Stimulated activated CD4-positive, alpha-beta T cell treated with anti-CD3 and anti-CD28 coated beads, Interleukin-1b, Interleukin-23, amount 100 ng/mL, for 48 hours (primary cell): ENCODE measurements at places on chromosomes 2 and 18.

- DNase-seq: no peak
Observed at GRCh38 chr2:152407204-152407721, 72.3 kb downstream of the FMNL2 start.

DNA sequence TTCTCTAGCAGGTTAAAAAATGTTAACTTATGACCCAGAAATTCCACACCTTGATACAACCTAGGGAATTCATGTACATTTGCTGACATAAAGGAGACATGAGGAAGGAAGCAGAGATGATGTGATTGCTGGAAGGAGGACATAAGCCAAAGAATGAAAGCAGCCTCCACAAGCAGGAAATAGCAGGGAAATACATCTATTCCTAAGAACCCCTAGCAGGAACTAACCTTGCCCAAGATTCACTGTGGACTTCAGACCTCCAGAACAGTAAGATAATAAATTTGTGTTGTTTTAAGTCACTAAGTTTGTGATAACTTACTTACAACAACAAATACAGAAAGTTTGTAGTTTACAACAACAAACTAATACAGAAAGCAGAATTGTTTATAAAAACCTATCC, 4.6 kb upstream of the DSG4 start:
- DNase-seq: no peak

DNA sequence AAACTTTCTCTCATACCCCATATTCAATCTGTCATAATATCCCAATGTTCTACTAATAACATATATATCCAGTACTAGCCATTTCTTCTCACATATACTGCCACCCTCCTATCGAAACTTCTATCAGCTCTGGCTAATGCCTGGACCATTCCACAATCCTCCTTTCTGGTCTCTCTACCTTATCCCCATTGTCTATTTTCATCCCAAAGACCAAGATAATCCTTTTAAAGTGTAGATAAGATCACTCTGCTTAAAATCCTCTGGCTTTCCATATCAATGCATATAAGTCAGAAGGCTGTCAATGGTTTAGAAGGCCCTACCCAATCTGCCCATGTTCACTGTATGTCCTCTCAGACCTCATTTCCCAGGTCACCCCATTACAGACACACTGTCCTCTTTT, 229.6 kb downstream of the ZEB2 start:
- DNase-seq: no peak

DNA sequence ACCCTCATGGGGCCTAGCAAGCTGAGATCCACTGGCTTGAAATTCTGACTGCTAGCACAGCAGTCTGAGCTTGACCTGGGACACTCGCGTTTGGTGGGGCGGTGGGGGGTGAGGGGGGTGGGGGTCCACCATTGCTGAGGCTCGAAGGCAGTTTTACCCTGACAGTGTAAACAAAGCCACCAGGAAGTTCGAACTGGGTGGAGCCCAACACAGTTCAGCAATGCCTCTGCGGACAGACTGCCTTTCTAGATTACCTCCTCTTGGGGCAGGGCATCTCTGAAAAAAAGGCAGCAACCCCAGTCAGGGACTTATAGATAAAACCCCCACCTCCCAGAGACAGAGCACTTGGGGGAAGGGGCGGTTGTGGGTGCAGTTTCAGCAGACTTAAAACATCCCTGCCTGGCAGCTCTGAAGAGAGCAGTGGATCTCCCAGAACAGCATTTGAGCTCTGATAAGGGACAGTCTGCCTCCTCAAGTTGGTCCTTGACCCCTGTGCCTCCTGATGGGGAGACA, 149.7 kb upstream of the TANK start:
- no peak for DNase-seq

DNA sequence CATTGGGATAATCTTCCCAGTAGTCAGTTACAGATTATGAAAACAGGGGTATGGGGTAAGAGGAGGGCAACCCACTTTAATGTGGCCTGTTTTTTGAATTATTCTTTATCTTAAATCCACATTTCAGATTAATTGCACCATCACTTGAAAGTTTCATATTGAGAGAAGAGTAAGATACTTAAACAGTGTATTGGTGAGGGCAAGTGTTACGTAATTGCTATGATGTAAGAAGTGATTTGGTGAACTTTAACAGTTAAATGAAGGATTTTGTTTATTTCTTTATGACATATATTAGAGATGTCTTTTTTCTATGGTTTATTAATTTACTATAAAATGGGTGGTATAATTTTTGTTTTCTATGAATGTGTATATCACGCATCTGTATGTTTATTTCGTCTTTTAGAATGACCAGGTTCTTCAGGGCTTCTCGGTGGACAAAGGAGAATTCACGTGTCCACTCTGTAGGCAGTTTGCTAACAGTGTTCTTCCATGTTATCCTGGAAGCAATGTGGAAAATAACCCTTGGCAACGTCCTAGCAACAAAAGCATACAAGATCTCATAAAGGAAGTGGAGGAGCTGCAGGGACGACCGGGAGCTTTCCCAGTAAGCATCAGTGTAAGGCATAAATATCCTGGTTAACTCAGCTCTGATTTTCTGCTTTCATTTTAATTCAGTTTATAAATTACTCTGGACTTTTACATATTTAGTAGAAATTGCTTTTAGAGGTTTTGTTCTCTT, 171.2 kb upstream of the MYO3B start:
- no peak for DNase-seq

GRCh38 chr2:160418398-160418765, 75.2 kb downstream of the RBMS1 start:
- no peak for DNase-seq

DNA sequence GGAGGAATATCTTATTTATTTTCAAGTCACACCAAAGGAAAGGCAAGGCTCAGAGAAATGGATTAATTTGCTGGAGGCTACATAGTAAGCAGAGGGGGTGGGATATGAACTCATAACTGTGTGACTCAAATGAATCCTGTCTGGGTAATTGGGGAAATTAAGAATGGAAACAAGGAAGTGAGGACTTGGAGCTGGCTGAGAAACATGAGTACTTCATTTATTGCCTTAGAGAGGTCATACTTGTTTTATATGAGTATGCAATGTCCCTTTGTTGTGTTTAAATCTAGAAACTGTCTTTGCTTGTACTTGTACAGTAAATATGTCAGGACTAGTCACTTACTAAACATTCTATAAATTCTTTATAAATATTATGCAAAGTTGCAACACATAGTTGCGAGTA, 2166.7 kb upstream of the PIK3C3 start:
- DNase-seq: no peak
